ENCODE measurements at places on chromosomes 5 and 9. TPM values are rescaled to one million over a fixed set of nuclear protein-coding genes. Genes with fewer than 3 reads are reported as not detected.

Gene CEL
- 0.20 TPM for total RNA-seq

Gene SIMC1
- total RNA-seq: 11.4 TPM

Gene GLIPR2
- total RNA-seq: 2.4 TPM

Gene IDNK
- total RNA-seq: 11.6 TPM

Gene RALGPS1
- 2.0 TPM for total RNA-seq

Gene SMIM33
- total RNA-seq: not detected

Gene KCNT1
- total RNA-seq: not detected

Gene SLCO6A1
- total RNA-seq: not detected

Gene CHSY3
- total RNA-seq: 1.2 TPM
